WTC11 (cell line): ENCODE measurements at places on chromosomes 5 and 9. TPM values are rescaled to one million over a fixed set of nuclear protein-coding genes. Genes with fewer than 3 reads are reported as not detected.
A peak's percentile ranks its signal among the peaks of the same experiment; 100 is the strongest.

DNA sequence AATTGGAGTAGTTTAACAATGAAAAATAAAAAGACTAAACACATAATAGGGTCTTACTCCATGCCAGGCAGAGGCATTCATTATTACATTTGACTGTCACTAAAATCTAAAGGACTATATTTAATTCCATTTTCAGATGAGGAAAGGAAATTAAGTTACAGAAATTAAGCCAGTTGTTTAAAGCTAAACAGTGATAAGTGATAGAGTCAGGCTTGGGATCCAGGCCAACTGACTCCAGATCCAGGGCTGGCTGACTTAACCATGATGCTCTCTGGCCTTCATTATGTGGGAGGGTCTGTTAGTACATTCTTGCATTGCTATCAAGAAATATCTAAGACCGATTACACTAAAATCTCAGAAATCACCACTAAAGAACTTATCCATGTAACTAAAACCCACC, 107.2 kb downstream of the ARHGEF28 start:
- DNase-seq, result no peak

DNA sequence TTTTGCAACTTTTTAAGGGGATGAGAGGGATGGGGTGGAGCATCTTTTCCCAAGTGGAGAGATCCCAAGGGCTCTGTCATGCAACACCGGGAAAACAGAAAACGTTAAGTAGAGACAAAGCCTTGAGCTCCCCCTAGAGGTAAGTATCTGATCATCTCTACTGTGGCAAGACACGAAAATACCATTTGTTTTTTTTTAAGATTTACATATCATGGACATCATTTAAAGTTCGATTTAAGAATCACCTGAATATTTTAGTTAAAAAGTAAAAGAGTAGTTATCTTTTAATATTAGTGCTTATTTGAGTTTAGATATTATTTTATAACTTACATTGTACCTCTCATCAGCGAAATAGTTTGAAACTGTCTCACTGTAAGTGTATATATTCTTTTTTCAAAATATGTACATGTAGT, 200.4 kb downstream of the LRRC70 start:
- peak; percentile 12 for DNase-seq

GRCh38 chr9:73023025-73023541, 70.2 kb upstream of the ALDH1A1 start:
- peak; percentile 58 for DNase-seq

DNA sequence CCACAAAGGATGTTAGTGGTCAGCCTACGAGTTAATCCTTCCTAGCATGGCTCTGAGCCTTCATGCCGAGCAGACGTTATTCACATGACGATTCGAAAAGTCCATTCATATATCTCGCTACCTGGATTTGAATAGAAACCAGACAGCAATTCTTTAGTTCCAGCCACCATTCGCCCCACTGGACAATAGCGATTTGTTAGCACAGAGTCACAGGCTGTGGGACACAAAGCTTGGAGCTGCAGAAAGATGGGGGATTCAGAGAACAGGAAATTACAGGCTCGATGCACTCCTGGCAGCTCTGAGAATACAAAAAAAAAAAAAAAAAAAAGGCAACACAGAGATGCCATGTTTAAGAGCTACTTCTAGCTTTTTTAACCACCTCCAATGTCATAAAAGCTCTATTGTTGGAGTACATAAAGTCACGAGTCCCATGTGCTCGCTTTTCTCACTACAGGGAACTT, 110.7 kb downstream of the NR6A1 start:
- no peak for DNase-seq

DNA sequence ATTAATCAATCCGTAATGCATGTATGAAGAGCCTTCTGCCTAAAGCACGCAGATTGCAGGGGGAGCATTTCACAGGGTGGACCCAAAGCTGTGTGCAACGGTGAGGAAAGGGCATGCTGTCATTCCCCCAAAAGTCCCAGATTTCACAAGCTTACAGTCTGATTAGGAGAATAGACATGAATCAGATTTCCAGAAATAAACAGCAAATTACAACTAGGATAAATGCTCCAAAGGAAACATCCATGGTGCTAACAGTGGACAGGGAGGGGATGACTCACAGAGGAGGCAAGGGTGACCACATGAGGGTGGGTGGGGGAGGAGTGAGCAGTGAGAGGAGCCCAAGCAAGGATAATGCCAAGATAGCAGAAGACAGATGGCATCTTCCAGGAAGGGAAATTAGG, 258.4 kb upstream of the TAS2R1 start:
- DNase-seq, result no peak

GRCh38 chr5:149039506-149039905, 23.4 kb downstream of the SH3TC2 start:
- no peak for DNase-seq

DNA sequence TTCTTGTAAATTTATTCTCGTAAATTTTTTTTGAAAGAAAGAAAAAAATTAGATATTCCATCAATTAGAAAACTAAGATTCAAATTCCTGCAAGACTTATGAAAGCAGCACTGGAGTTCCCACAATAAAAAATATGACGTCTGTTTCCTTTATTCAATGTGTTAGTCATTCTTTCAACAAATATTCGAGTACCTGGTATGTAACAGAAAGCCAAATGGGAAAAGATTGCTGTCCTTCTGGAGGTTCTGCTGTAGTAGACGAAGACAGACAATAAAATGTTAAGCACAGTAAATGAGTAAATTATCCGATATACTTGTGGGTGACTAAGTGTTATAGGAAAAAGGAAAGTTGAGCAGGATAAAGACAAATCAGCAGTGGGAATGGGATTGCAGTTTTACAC, 92.2 kb downstream of the ADAMTSL1 start:
- DNase-seq, result no peak

DNA sequence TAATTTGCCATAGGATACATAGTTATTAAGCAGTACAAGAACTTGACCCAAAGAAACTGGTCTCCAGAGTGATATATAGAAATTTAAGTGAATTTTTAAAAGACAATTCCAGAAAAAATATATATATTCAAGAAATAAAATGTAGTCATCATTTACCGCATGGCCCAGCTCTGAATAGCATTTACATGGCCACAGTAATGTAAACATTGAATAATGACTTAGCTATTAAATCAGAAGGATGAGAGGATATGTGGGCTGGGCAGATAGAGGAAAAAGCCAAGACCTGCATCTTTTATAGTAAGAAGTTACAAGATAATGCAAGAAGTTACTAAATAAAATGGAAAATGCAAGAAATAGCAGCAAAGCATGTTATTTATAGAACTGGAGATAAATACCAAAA, 405.2 kb upstream of the WWC1 start:
- no peak for DNase-seq

- DNase-seq, result peak; percentile 52
Observed at GRCh38 chr5:2742921-2743679, 8.4 kb downstream of the IRX2 start.

DNA sequence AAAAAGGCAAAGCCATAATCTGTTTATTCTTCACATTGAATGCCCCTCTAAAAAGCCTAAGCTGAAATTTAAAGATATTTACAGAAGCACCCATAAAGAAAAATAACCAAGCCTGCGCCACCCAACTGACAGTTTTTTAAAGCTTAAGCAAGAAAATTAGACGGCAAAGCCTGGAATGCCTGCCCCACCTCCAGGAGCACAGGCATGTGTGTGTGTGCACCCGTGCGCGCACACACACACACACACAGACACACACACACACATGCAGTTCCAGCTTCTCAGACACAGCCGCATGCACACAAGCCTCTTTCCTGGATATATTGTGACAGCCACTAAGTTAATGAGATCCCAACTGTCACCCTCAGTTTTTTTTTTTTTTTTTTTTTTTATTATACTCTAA, 88.2 kb downstream of the FRMD3 start:
- DNase-seq, result no peak

DNA sequence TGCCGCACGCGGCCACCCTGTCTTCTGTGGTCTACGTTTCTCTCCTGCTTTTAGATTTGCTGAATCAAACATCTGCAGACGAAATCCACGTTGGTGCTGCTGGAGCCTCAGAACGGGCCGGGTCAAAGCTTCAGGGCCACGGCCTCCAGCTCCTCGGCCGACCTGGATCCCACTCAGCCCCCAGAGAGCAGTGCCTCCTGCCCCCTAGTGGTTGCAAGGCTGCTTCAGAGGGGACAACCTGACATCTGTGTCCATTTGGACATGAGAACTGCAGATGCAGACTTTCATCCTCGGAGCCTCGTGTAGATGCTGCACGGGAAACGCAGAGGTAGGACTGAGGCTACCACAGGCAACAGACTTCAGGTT, 23.0 kb upstream of the SLC6A3 start:
- peak; percentile 80 for DNase-seq

- no peak for DNase-seq
Observed at GRCh38 chr9:20784196-20784595, 100.1 kb downstream of the FOCAD start.

DNA sequence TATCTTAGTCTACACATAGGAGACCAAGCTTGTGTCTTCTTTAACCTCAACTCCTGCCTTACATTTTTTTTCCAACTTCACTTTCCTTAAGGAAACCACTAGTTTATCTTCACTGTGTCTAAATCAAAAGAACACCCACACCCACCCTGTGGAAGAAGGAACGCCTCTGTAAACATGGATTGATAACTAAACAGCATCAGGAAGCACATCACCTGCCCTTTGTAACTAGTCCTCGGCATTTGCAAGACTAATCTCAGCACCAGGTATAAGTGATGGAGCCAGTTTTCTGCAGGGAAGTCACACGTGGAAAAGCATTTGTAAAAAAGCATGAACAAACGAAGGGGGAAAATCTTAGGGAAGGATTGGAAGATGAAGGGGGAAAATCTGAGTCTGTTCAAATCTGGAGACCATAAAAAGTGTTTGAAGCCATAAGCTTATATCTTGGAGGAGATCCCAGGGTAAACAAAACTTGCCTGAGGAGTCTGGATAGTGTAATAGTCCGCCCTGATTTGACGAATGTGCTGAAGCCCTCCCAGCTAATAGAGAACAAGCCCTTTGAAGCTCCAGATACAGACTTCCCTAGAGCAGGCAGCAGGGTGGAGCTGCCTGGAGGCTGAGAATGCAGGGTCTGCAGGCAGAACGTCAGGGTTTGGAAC, 117.3 kb upstream of the LHFPL2 start:
- DNase-seq, result no peak

- peak; percentile 46 for DNase-seq
Observed at GRCh38 chr5:36777105-36777757, 99.3 kb upstream of the NIPBL start.

DNA sequence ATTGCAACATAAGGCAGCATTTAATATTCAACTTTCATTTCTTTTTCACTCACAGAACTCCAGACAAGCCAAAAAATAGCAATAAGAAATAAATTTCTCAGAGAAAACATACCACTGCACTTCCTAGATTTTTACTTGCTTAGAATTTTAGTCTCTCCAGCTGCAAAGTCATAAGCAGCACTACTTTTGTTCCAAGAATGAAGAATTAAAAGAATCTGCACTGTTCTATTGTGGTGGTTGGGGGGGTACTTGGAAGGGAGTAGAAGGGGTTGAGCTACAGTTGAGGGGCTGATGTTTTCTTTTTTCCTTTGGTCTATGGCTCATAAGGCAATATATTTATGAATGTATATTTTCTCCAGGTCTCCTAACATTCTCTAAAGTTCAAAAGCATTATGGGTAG, 144.5 kb downstream of the KIAA0825 start:
- DNase-seq, result no peak

GRCh38 chr5:132027027-132027426, 15.6 kb upstream of the ACSL6 start:
- DNase-seq, result no peak

DNA sequence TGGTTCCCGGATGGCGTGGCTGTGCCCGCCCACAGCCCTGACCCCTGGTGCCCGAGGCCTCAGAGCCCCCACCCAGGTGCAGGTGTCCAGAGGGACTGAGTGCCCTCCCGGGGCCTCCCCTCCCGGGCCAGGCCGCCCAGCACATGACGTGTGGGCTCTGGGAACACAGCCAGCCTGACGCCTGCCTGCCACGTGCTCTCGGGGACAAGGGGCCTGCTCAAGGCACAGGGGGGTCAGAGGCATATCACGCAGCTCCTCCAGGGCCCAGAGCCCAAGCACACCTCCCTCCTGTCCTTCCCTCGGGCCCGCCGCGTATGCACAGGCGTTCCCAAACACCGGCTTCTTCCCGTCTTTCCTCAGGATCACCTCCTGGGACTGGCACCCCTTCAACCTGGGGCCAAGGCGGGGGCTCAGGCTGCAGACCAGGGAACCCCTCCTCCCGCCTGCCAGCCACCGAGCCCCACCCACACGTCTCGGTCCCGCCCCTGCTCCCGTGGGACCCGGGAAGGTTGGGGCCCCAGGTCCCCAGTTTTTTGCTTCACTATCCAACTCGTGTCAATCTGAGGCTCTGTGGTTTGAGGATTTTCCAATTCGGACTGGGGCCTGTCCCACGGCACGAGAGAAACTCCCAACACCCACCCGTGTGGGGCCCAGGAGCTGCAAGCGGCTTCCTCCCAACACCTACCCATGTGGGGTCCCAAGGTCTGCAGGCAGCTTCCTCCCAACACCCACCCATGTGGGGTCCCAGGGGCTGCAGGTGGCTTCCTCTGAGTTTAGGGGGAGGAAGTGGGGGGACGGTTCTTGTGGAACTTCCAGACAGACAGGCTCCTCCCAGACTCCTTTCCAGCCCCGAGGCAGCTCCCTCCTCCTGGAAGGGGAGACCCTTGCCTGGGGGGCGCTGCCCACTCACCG, 1.5 kb downstream of the LCN10 start:
- DNase-seq, result no peak

DNA sequence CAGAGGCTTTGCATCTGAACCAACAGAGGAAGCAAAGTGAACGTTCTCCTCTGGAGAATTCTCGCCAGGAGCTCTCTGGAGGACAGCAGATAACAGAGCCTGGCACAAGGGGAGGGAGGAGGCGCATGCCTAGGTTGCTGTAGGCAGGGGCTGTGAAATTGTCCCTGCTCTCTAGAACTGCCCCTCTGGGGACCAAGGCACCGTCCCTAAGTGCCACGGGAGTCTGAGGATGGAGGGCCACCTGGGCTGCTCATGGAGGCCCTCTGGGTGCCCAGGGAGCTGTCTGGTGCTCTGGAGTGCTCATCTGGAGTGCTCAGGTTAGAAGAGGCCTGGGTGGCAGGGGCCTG, 77.6 kb downstream of the CACNA1B start:
- DNase-seq, result no peak

DNA sequence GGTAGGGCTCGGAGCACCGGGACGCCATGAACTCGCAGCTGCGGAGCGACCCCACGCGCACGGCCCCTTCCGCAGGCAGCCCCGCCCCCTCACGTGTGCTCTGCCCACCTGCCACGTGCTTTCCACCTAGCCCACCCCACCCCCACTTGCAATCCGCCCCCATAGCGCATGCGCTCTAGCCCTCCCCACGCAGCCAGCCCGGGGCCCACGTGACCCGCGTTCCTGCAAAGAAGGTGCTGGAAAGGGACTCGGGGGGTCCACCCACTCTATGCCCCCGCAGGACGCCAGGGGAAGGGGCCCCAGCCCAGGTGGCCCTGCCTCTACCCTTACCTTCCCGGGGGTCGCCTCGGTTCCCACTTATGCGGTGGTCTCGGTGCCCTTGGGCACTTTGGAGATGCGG, at the start of gene SOHLH1:
Gene SOHLH1, minus strand, starts transcription at position 42 of the 400 bp plus-strand sequence. Its CDS starts 14 bp downstream, at position 28.
- no peak for DNase-seq

TMC1 gene
- total RNA-seq, result 0.31 to 0.41 TPM (median 0.32 TPM) in 3 replicates

SOX30 gene
- 0.41 to 0.55 TPM (median 0.46 TPM) in 3 replicates for total RNA-seq

NME5 gene
- total RNA-seq, result 0.74 to 0.89 TPM in 2 of 3 replicates, not detected in the other

CRHBP gene
- not detected in 3 replicates for total RNA-seq

TMED7 gene
- 81.3 to 86.5 TPM (median 84.9 TPM) in 3 replicates for total RNA-seq

DMRTA1 gene
- total RNA-seq, result 2.4 to 2.8 TPM (median 2.6 TPM) in 3 replicates

NIM1K gene
- 0.07 to 0.14 TPM in 2 of 3 replicates, not detected in the other for total RNA-seq

RNF183 gene
- total RNA-seq, result 0.17 to 0.25 TPM (median 0.25 TPM) in 3 replicates

CCDC192 gene
- 0.52 to 0.69 TPM (median 0.53 TPM) in 3 replicates for total RNA-seq

PCDHGA11 gene
- total RNA-seq, result 7.0 to 8.4 TPM (median 7.1 TPM) in 3 replicates
